Uterus (tissue), 4 donors: ENCODE measurements at places on chromosomes 11 and 22.

DNA sequence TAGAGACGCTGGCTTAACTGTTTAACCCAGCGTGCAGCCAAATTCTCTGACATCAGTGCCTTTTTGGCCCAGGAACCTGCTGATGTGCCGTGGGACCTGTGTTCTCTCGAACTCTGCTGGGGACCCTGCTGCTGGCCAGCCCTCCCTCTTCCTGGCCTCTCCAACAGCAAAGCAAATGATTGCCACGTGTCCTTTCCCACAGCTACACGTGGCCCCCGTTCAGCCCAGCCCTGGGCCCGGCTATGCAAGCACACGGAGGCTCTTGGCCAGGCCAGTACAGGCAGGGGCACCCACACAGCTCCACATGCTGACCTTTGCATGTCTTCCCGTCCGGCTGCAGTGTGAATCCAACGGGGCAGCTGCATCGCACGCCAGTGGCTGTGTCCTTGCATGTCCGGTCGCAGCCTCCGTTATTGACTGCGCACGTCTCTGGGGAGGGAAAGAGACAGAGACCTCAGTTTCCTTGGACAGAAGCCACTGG is 51.6 kb upstream of the TTLL12 start:
- DNase-seq = peak; percentile 52

- DNase-seq = no peak
Measured at GRCh38 chr11:119924017-119924416, 195.0 kb upstream of the NECTIN1 start.

GRCh38 chr11:121503051-121503450 is 50.3 kb upstream of the SORL1-AS1 start:
- DNase-seq = no peak

DNA sequence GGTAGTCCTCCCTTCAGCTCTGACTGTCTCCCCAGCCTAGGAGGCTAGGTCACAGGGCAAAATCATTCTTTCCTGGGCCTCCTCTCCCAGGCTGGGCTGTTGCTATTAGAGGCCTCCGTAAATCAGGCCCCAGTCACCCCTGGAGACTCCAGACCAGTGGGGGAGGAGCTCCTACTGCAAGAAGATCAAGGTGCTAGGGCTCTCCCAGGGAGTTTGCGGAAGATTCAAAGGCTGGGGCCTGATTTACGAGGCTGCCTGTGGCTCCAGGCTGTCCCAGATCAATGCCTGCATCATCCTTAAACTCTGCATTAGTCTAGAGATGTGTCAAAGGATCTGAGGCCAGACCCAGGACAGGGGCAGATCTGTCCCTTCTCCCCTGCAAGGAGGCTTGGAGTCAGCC is 346.2 kb downstream of the TENM4 start:
- DNase-seq = no peak

DNA sequence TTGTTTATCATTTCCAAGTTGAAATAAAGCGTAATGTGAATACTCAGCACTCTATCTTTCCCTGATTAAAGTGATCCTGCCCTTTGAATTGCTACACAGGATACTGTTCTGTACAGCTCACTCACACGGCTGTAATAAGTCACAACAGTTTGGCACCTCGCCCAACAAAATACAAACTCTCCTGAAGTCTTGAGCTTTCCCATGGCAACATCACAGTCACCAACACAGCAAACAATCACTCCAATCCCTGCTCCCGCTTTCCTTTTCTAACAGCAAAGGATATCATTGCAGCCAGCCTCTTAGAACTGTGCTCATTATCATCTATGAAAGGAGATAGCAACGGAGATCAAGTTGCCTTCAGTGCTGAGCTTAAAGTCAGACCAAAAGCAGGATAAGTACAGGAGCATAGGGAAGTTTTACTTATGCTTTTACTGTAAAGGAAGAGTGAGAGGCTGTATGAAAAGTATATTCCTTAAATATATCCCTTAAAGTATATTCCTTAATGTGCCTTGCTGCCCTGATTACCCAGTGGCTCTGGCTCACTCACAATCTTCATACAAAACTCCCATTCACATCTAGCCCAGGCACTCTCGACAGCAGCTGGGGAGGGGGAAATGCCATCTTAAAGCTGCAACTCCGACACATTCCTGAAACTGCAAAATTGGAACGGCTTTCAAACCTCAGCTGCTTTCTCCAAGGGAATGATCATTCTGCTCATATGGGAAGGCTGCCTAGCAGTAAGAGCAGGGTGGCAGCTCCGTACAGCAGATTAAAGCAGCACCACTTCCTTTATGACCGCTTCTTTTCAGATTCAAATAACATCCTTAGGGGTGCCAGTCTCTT is 35.8 kb downstream of the MAML2 start:
- DNase-seq = peak; percentile 86

DNA sequence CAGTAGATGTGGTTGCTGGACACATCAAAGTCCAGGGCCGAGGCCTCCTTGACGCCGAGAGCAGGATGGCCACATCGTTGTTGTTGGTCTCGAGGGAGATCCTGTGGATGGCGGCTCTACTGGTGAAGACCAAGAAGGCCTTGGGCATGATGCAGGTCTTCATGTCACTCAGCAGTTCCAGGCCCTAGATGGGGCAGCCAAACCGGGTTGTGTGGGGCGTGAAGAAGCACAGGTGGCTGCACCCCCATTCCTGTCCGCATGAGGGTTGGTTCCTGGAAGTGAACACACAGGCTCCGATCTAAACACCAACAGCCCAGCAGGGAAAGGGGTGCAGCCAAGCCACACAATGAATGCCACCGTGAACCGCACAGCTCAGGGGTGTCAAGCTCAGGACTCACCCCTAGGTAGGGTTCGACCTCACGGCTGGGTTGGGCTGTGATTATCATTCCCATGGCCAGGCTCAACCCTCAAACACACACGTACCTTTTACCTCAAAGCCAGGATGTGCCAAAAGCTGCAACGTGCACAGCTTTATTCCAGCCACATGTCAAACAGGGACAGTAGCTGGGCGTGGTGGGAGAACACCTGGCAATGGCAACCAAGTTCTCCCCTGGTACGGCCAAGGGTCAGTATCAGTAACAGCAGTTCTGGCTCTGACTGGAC is 132.3 kb downstream of the CRYBB2 start:
- no peak for DNase-seq

DNA sequence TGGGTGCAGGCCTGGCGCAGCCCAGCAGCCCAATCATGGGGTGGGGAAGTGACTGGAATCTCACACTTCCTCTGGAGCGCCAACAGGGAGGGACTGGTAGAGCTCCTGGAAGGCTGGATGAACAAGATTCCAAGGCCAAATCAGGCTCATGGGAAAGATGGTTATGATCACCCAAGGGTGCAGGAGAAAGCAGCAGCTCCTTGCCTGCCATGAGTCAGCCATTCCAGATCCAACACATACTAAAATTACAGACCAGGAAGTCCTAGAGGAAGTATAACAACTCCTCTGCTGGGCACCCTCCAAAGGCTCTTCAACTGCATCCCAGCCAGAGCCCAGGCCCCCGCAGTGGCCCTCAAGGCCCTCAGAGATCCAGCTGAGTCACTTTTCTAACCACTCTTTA is 427.3 kb downstream of the TENM4 start:
- DNase-seq = no peak

GRCh38 chr11:76768088-76768908 is 14.9 kb upstream of the TSKU start:
- DNase-seq = peak; percentile 79
